ENCODE measurements at places on chromosomes 7 and 10.
A peak's percentile ranks its signal among the peaks of the same experiment; 100 is the strongest.

DNA sequence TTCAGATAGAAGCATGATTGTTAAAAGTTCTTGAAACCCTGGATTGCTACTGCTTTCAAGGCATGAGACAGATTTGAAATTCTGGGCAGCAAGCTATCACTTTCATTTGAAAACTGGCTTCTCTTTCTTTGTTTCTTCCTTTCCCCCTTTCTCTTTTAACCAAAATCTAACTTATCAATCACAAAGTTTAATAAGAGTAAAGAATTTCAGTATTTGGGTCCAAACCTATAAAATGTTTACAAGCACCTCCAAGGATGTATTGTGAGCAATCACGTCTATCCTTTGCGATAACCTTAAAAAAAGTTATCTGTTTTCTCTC is 21.6 kb upstream of the RPA3 start:
- no peak for DNase-seq

DNA sequence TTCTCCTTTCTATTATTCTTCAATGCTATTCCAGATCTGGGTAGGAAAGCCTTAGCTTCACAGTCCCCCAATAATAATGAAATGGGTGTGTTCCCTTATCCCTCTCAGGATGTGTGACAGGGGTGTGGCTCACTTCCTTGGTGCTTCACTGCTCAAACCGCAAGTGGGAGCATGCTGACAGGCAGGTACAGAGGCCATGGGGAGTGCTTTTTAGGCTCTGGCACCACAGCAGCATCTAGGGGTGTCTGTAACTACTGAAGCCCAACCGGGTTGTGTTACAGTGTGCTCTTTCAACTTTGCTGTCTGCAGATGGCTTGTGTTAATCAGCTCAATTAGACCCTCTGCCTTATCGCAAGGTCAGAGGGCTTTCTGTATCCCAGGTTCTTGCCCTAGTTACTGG is 79.4 kb upstream of the CYP2C9 start:
- no peak for DNase-seq

DNA sequence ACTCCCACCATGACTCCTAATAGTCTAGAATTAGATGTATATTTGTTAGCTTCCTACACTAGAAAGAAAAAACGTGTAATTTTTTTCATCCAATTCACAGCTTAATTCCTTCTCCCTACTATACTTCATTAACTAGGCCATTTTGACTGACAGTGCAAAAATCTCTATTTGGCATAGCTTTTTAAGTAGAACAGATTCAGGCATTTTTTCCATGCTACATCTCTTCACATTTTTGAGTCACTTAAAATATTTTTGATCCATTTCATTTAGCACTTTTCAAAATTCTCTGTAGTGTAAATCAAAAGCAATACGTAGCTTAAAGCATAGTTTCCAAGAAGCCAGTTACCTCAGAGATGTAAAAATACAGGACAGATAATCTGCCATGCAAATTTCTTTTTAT is 391.1 kb upstream of the NPVF start:
- no peak for DNase-seq

DNA sequence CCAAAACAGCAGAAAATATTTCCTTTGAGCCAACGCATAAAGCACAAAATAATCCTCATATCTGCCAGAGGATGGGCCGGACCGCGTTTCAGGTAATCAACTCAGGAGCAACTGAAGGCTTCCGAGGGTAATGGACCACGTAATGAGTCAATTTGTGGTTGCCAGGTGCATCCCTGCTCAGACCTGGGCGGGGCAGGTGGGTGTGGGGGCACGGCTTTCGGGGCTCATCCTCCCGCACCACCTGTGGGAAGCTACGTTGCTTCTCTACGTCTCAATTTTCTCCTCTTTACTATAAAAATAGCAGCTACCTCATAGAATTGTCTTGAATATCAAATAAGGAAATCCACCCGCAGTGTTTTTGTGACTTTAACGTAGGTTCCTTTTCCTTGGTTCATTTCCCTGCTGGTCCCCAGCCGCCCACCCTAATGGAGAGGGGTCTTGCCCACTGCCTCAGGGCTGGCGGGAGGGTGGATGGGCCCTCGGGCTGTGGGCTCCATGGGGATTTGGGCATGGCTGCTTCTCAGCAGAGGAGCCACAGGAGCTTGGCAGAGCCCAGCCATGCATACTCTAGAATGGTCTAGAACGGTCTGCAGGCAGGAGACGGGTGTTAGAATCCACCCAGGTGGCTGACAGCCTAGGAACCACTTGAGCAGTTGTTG is 324.7 kb downstream of the ADARB2 start:
- no peak for DNase-seq

GRCh38 chr7:22782616-22783232 is 39.9 kb downstream of the TOMM7 start:
- DNase-seq = peak; percentile 56

Data from femur (tissue), 1 donor.